ENCODE measurements at places on chromosomes 1 and 21.

- no peak for DNase-seq
Measured at GRCh38 chr1:4029376-4029775, 129.3 kb upstream of the C1orf174 start.

DNA sequence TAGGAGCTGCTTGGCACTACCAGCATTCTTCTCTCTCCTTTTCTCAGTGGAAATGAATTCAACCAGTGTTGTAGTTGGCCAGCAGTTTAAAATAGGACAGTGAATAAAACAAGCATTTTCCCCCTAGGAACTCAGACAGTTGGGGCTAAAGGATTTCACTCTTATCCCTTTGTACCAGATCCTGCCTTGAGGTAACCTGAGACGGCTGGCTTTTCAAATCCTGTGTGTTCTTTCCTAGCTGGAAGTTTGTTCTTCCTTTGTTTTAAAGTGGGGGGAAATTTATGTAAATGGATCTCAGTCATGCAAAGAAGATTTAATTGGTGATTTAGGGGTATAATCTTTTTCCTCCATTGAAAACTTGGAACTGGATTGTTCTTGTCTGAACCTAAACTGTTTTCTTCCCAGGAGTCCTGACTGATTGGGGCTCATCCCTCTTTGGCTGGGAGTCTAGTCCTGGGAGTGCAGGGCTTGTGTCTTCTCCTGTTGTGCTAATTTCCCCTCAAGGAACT lies 23.3 kb downstream of the ZP4 start:
- DNase-seq = no peak

GRCh38 chr1:243740255-243740999 lies 109.6 kb downstream of the AKT3 start:
- no peak for DNase-seq

DNA sequence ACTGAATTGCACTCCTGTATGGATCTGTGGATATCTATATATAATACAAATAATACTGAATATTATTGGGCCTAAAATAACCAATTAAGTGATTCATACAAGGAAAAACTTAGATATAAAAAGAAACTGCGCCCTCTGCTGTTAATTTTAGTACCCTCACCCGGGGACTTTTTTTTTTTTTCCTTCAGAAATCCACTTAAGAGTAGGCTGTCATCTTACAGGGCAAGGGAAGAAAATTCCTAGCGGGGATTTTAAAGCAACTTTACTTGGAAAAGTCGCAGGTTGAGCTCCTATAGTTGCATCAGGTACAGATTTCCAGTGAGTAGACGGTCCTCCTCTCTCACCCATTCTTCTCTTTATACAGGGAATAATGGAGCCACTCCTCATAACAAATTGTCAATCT lies 1.3 kb downstream of the NTNG1 start:
- no peak for DNase-seq

DNA sequence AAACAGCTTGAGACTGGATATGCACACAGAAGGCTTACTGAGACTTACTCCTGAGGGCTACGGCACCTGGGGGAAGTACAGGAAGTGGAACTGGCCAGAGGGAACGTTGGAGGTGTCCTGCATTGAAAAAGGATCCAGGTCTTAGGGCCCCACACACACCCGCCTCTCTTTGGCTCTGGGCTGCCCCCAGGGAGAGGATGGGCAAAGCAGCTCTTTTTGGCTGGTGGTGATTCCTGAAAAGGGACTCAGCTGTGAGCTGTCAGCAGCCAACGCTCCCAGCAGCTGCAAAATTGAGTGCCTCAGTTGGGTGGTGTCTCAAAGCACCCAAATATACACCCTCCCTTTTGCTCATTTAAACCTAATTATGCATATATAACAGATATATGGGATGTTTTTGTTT lies 213.2 kb downstream of the TNR start:
- no peak for DNase-seq

- DNase-seq = no peak
Measured at GRCh38 chr1:78526496-78526895, 35.7 kb downstream of the PTGFR start.

- DNase-seq = no peak
Measured at GRCh38 chr21:37244501-37245095, 22.5 kb downstream of the VPS26C start.

- DNase-seq = no peak
Measured at GRCh38 chr1:11067716-11068599, 8.1 kb upstream of the SRM start.

DNA sequence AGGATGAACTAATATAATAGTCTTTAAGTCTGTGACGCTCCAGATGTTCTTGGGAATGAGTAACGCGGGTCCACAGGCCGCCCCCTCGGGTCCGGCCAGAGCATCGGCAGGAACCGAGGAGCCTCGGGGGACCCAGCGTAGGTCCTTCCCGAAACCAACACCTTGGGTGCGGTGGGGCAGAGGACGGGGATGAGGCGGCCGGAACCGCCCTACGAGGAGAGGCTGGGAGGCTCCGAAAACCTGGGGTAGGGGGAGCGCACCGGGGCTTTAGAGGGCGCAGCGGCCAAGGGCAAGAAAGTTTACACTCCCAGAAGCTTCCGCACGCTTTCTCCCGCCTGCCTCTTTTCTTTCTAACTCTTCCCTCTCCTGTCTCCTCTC lies 7.1 kb downstream of the DMRTA2 start:
- no peak for DNase-seq

GRCh38 chr1:169460191-169460833 lies 25.4 kb downstream of the SLC19A2 start:
- DNase-seq = no peak

DNA sequence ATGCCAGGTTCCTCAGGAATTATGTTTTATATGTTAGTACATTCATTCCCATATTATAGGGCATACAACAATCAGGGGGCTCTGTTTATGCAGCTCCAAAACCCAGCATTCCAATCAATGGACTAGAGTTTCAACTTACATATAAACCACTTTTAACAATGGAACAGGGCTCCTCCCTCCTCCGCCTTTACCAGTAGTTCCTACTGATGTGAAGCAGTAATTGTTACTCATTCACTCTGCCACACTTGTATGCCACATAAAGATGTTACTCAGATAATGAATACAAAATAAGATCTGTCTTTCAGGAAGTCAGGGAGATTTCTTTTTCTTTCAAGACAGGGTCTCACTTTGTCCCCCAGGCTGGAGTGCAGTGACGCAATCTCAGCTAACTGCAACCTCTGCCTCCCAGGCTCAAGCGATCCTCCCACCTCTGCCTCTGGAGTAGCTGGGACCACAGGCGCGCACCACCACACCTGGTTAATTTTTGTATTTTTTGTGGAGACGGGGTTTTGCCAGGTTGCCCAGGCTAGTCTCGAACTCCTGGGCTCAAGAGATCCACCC lies 17.1 kb downstream of the ZNF281 start:
- no peak for DNase-seq

DNA sequence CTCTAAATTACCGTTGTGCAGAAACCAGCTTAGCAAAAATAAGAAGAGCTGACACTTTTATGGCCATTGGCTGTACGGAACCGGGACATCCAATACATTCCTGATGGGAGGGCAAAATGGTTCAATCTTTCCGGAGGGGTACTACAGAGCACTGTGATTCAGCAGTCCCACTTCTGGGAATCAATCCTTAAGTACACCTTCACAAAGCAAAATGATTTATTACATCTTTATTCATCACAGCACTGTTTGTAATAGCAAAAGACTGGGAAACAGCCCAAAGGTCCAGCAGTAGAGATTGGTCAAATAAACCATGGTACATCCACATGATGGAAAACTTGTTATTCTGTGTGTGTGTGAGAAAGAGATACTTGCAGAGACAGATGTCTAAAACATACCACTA lies 9.7 kb downstream of the GNG12 start:
- no peak for DNase-seq

DNA sequence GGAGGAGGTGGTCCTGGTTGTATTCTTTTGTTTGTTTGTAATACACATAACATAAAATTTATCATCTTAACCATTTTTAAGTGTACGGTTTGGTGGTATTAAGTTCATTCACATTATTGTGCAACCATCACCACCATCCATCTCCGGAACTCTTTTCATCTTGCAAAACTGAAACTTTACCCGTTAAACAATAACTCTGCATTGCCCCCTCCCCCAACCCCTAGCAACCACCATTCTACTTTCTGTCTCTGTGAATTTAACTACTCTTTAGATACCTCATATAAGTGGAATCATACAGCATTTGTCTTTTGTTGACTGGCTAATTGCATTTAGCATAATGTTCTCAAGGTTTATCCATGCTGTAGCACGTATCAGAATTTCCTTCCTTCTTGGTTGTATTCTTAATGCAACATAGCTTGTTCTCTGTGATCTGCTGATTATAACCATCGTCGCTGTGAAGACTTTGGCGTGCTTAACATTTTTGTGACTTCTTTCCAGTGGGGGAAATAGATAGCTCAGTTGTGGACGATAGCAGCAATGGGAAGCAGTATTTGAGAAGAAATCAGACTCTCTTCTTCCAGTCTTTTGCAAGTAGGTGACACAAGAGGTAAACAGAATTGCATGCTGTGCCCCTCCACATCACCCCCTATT lies 117.5 kb upstream of the HOOK1 start:
- DNase-seq = no peak

GRCh38 chr1:6445062-6445763 lies 20.6 kb downstream of the ESPN start:
- no peak for DNase-seq

DNA sequence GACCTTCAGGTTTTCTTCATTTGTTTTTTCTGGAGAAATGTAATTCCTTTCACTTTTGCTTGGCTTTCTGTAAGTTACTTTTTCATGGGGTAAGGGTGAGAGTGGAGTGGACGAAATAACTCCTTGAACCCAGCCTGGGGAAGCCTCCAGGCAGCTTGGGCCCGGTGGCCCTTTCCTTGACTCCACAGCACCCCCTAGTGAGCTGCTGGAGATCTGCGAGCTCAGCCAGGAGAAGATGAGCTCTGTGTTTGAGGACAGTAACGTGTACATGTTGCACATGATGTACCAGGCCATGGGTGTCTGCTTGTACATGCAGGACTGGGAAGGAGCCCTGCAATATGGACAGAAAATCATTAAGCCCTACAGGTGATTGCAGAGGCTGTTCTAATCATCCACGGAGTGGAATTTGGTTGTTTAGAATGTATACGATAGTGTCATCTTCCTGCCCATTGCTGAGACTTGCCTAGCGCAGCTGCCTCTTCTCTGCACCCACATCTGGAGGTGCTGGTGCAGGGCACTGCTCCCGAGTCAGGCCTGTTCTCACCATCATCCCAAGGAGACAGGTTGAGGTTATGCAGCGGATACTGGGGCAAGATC lies 51.0 kb downstream of the SMYD2 start:
- DNase-seq = peak; percentile 2

DNA sequence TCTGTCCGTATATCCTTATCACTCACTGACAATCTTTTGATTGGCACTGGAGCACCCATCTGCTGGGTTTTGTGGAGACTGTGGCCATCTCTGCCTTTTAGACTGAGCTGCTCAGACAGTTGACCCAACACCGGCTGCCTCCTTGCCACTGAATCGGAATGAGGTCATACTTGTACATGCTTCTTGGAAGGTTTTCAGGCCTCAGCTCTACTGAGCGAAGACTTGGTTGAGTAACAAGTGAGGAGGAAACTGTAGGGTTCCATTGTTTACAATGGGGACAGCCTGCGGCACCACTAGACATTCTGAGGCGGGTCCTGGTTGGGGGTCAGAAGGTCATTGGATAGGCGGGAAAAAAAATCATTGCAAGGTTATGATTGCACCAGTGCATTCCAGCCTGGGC lies 320.3 kb downstream of the KIF26B start:
- DNase-seq = no peak

DNA sequence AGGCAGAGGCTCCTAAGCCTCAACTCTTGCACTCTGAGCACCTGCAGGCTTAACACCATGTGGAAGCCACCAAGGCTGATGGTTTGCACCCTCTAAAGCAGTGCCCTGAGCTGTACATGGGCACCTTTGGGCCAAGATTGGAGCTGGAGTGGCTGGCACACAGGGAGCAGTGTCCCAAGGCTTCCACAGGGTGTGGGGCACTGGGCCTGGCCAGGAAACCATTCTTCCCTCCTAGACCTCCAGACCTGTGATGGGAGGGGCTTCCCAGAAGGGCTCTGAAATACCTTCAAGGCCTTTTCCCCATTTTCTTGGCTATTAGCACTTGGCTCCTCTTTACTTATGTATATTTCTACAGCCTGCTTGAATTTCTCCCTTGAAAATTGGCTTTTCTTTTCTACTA lies 67.9 kb upstream of the PPM1J start:
- no peak for DNase-seq

DNA sequence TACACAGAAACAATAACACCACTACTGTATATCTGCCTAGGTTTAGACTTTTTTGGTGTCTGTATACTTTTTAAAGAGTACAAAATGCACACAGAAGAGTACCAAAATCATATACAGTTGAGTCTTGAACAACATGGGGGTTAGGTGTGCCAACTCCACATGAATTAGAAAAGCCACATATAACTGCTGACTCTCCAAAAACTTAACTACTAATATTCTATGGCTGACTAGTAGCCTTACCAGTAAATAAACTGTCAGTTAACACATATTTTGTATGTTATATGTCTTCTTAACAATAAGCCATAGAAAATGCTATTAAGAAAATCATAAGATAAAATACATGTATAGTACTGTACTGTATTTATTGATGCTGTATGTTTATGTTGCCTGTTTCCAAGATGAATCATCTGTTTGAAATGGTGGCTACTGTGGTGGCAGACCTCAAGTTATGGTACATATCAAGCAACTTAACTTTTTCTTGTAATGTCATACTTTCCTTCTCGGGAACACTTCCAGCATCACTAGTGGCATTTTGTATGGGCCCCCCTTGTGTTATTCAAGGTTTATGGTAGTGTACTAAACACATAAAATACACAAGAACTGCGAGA lies 71.2 kb downstream of the LHX4 start:
- DNase-seq = no peak

DNA sequence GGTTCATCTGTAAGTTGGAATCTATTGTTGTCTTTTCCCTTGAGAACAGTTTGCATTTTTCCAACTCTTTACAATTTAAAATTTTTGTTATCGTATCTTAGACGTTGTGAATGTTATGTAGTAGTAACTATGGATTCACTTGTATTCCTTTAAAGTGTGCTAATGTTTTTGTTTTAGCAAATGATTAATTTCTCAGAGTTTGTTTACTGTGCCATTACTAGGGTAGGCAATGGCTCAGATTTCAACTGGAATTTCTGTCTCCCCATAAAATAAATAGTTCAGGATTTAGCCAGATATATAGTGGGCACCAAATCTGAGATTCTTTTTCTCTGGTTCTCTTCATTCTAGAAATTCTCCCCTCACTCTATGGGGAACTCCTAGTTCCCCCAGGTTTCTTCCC lies 896.5 kb downstream of the PLA2G4A start:
- DNase-seq = no peak

DNA sequence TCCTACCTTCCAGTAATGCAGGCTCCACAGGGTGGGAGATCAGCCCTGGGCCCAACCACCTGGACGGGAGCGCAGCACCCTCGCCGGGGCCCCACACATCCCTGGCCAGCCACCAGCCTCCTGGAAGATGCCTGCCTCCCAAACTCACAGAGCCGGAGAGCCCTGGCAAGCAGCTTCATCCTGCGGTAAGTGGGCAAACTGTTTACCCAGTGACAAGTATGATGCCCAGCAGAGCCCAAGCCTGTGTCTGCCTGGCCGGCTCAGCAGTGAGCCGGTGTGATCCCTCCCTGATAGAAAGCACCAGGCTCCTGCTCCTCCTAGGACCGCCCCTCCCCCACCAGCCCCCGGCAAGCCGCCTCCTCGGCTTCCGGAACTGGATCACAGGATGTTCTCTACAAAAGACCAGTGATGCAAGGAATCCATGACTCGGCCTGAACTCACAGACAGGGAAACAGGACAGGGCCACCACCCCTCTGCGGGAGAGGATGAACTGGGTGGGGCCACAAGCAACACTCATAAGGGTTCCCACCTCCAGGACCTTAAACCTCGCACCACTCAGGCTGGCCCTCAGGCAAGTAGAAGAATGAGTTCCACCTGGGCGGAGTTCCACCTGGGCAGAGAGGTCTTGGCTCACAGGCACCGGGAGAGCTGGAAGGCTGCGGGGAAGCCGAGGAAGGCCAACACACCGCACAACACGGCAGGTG lies 7.9 kb downstream of the ACOT7 start:
- DNase-seq = no peak

Measured in stimulated activated CD8-positive, alpha-beta memory T cell treated with anti-CD3 and anti-CD28 coated beads, Interleukin-4, amount 100 ng/mL, for 4 hours (primary cell).